ENCODE measurements at places on chromosomes 1 and 21.

- DNase-seq: no peak
These were observed 14.1 kb upstream of the A3GALT2 start for GRCh38 chr1:33335020-33335419.

DNA sequence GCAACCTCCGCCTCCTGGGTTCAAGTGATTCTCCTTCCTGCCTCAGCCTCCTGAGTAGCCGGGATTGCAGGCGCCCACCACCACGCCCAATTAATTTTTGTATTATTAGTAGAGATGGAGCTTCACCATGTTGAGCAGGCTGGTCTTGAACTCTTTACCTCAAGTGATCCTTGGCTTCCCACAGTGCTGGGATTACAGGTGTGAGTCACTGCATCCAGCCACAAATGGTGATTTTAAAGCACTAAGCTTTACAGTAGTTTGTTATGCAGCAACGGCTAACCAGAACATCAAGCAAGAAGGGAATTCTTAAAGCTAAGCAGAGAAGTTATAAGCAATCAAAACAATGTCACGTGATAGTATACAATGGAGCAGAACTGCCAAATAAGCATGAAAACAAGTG is 65.7 kb downstream of the NVL start:
- DNase-seq: no peak

DNA sequence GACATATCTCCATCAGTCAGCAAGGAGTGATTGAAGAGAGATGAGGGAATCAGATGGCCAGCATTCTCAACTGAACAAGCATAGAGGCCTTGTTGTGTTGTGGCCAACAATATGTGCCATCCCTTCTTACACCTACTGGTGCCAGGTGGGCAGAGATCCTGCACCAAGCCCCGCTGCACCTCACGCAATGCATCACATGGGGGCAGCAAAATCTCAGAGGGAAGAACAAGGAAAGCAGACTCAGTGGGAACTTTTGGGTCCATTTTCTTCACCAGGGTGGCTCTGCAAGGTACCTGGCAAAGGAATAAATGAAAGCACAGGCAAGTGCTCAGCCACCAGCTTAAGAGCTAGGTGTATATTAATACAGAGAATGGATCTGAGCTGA is 33.2 kb downstream of the HSD3B2 start:
- no peak for DNase-seq

DNA sequence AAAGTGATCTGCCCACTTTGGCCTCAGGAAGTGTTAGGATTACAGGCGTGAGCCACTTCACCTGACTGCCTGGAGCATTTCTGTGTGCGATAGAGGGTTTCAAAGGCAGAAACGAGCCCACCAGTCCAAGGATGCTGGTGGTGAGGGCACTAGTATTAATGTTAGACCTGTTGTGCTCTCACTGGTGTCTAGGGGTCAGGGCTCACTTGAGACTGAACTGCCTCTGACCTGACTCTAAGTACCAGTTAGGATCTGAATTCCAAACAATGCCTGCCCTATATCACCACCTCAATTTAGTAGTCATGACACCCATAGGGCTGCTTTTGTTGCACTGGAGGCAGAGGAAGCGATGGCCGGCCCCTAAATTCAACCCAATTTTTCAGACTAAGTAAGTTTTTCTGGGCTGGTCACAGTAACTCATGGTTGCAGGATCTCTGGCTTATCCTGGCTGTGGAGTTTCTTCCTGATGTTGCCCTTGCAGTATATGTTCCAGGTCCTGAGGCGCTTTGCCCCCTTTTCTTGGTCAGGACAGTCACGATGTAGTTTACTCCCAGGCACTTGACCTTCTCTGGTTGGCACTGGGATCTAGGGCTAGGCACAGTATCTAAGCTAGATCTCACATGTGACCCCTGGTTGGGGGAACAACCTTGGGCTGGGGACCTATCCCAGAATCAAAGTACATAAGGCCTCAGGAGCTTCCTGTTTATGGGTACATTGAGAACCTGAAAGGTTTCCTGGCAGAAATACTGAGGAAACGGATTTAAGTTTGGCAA is 4.5 kb downstream of the CCDC17 start:
- no peak for DNase-seq

DNA sequence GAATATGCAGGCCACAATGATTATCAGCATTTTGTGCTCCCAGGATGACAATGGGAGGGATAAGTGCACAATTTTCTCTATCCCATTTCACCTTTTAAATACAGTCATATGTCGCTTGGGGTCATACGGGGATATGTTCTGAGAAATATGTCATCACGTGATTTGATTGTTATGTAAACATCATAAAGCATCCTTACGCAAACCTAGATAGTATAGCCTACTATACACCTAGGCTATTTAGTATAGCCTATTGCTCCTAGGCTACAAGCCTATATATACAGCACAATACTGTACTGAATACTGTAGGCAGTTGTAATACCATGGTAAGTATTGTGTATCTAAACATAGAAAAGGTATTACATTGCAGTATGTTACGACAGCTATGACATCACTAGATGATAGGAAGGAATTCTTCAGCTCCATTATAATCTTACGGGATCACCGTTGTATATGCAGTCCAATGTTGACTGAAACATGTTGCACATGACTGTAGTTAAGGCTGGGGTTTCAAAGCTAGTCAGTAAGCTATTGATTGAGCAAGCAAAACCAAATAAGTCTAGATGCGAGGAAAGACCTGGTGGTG is 18.9 kb downstream of the RUSC1 start:
- no peak for DNase-seq

- no peak for DNase-seq
These were observed 33.0 kb downstream of the URB1 start for GRCh38 chr21:32359719-32360260.

DNA sequence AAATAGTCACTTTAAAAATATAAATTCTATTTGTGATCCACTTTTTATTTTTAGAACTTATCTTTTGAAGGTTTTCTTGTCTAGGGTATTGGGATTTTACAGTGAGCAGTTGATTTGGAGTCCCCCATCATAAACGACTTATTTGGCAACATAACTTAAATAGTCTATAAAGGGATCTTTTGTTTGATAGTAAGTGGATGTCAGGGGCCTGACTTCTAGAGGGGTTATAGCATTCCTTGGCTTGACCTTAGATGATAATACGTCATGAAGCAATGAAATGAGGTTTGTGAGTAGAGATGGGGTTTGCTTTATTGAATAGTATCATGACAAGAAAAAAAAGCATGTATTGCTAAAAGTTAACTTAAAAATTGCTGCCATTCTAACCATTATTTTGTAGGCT is 17.8 kb downstream of the VPS45 start:
- no peak for DNase-seq

DNA sequence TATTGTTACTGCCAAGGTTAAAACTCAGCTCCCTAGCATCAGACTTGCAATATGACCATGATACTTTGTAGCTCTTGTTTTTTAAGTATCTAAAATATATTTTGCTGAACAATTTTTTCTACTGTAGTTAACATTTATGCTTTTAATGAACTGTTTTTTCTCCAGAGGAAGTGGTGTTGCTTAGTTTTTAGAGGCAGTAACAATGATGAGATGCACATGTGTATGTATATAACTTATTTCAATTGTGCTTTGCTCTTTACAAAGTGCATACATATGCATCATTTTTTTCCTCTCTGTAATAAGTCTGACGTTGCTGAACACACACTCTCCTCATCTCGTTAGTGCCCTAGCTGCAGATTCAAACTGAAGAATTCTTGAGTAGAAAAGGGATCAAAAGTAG is 418.8 kb downstream of the ZP4 start:
- DNase-seq: no peak

GRCh38 chr1:54310439-54311328 is 95.5 kb downstream of the SSBP3 start:
- DNase-seq: no peak

DNA sequence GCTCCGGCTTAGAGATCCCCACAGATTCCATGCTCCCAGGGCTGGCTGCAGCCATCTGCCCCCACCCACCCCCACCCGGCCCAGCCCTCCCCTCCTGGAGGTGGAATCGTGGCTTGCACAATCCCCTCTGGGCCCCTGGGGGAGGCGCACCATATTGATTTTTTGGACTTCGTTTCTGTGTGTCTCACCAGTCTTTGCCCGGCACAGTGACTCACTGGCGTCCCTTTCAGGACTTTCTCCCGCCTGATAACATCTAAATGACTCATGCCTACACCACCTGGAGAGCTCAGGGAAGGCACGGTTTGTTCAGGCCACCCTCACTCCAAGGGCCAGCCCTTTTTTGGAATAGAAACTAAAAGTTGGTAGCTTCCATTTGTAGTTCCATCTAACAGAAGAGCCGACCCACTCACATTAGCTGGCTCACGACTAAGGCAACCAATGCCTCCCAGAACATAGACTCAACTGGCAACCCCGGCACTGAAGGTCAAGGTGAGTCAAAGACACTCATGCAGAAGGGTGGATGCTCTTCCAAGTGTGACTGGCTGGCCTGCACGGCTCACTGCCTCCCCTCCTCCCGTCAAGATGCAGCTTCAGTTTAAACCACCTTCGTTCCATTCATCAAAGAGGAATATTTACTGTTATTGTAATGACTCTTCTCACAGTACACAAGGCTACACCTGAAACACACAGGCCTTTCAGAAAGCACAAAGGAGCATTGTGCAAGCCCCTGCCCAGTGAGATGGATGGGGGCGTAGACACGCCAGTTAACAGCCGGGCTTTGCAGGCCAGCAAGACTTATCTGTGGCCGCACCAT is 18.1 kb upstream of the ETS2 start:
- no peak for DNase-seq

- no peak for DNase-seq
These were observed 25.1 kb downstream of the WDR64 start for GRCh38 chr1:241677201-241677600.

- DNase-seq: no peak
These were observed 45.9 kb upstream of the CRB1 start for GRCh38 chr1:197222025-197222685.

GRCh38 chr1:45493116-45493697 is 2.2 kb upstream of the TESK2 start:
- DNase-seq: no peak

DNA sequence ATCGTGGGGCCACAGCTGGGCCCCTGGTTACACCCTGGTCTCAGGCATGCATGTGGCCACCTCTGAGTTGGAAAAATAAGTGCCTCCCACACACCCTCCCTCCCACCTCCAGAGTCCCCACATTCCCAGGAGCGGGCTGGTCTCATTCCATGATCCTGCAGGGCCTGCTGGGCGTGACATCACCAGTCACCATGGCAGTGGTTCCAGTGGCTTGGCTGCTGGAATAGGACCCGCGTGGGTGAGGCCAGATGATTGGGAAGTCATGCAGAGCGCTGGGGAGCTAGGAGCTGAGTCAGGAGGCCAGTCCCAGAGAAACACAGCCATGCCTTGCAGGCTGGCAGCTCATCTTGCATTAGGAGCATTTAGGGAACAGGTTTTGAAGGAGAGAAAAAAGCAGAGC is 125.4 kb upstream of the TMEM51 start:
- no peak for DNase-seq

- DNase-seq: no peak
These were observed 4.0 kb downstream of the CASQ2 start for GRCh38 chr1:115764541-115764940.

DNA sequence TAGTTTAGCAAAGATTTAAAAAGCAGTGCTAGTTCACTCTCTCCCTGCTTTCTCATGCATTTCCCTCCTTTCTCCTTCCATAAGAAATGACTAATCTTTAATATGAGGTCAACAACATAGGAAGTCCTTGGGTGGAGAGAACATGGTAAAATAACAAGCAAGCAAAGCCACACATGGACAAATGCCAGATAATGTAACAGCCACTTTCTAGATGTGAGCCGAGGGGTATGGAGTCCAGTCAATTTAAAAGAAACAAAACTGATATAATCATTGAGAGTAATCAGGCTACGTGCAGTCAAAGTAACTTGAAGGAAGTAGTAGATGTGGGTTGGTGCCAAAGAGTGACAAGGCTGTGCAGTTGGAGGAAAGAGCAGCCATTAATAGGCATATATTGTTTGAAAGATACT is 69.6 kb downstream of the DUSP10 start:
- DNase-seq: no peak

DNA sequence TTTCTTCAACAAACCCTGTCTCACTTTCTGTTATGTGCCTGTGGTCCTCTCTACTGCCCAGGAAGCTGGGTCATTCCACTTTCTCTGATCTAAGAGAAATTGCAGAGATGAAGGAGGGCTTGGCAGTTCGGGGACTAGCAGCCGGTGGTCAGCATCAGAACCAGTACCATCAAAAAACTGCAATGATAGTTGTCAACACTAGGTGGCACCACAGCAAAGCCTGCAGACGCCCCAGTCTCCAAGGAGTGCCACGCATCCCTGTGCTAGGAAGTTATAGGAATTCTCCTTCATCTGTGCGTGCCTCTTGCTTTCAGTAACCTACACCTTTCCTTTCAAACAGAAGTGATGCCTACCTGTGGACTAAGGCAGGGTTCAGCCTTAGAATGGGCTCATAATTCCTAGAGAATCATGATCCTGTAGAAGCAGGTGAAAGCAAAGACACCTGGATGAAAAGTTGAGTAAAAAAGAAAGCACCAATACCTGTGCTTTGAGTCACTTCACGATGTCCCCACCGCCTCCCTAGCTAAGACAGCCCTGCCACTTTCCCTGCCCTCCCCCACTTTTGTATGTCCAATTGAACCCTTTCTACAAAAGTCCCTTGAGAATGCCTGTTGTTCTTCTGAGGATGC is 129.2 kb downstream of the ADAMTS1 start:
- DNase-seq: no peak

All from esophagus squamous epithelium (tissue), 5 donors.